ENCODE measurements at places on chromosomes 2 and 18.

DNA sequence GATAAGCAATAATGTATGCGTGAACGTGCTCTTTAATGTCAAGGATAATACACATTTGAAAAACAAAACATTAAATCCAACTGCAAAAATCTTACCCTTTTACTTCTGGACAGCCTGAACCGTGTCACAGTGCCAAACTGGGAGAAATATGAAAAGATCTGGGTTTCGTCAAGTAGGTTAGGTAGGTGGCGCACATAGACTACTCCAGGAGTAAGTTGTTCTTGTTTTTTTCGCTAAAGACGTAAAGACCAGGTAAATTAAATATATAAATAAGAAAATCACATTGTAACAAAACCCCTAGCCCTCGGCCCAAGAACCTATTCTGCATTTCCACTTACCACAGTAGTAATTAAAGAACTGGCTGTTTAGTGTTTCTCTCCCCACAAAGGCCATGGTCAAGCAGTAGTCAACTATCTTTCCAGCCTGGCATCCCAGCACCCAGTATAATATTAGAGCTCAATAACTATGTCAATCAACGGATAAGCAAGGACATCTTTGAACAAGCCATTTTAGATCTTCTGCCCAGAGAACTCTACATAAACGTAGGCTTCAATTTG lies 1.1 kb downstream of the NIFK start:
- peak; percentile 52 for DNase-seq

DNA sequence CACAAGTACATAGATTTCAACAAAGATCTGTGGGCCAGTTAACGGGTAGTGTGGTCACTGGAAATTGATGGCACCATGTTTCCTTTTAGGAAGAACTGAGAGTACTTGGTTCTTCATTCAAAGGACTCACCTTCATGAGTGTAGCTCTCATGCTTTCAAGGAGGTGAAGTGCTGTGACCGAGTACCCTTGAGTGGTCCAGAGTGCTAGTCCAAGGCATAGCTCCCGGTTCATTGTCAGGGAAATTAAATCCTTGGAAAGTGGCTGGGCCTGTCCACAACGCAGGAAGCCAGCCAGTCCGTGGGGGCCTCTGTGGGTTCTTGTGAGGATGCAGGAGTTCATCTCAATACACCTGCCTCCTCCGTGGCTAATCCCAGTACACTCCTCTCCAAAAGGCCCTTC lies 295.1 kb downstream of the GALR1 start:
- no peak for DNase-seq

- DNase-seq: no peak
Observed at GRCh38 chr18:56711708-56712445, 60.7 kb downstream of the WDR7 start.

- DNase-seq: peak; percentile 79
Observed at GRCh38 chr2:14256890-14257289, 375.6 kb upstream of the LRATD1 start.

DNA sequence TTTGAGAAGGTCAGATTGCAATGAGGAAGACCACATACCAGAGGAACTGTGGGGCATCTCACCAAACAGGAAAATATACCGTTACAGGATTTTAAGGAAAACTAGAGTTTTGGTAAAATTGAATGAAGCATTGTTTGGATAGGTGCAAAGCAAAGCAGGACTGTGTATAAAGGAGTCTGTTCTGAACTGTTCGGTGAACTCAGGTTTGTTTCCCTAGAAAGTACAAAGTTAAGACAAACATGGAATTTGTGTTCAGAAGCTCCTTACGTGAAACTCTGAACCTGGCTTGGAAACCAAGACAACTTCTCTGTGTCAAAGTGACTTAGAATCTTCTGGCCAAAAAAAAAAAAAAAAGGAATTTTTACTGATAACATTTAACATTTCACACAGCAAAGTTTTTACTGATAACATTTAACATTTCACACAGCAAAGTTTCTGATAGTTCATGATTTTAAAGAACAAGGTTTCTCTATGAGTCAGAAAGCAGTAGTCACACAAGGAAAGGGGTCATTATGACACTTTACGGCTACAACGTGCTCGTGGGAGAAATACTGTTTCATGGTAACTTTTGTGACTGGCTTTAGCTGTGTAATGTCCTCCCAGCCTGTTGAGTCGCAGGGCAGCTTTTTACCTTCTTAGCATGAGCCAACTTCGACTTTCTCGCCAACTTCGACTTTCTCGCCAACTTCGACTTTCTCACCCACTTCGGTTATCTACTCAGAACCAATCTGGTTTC lies 21.2 kb upstream of the TET3 start:
- DNase-seq: no peak

GRCh38 chr2:41400088-41400665 lies 647.6 kb upstream of the PKDCC start:
- DNase-seq: no peak

DNA sequence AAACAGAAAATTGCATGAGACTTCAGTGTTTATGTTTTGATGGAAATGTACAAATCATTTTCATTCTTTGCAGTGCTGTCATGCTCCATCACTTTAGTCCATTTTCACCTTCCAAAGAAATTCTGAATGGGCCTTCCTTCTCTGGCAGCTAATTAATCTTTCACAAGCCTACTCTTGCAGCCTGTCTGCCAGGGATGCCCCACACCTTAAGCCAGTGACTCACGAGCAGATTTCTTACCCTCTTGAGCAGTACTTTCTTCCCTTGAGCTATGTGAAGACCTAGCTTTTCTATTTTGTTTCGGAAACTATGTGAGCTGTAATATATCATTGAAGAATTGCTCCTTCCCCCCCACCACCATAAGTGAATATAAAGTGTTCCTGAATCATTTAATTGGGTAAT lies 404.3 kb upstream of the VWC2L start:
- DNase-seq: peak; percentile 87

DNA sequence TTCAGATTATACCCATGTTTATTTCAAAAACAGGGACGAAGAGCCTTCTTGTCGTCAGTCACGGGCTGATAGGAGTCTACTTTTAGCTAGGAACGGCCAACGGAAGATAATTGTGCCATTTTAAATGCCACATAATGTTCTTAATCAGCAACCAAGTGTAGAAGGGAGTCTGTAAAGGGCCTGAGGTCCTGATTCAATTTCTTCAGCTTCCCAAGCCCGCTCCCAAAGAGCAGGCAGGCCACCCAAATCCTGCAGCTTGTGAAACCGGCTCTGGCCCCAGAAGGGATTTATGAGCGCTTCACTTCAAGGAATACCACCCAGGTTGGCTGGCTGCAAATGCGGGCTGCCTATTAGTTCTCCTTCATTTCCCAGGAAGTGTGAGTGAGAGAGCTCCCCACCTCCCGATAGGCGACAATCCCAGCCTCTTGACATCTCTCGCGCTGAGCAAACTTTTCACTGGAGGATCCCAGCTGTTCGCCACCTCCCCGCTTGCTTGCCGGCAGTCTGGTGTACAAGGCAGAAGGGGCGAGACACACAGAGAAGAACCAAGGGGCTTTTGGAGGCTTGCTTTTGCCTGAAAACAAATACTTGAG lies 272.9 kb downstream of the CDH20 start:
- peak; percentile 41 for DNase-seq

DNA sequence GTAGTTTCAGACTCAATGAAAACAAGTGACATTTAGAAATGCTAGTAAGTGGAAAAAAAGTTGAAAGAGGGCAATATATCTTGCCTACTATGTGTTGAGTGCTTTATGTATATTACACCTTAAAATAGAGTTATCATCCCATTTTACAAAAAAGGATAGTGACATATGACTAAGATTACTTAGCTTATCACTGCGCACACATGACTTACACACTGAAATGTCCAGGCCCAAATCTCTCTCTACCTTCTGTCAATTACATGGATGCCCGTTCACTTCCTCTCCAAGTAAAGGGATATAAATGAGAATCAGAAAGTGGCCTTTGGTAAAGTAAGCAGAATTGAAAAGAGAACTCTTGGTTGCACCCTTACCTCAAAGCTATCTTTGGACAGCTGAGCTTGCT lies 3.6 kb upstream of the PARD3B start:
- DNase-seq: no peak

DNA sequence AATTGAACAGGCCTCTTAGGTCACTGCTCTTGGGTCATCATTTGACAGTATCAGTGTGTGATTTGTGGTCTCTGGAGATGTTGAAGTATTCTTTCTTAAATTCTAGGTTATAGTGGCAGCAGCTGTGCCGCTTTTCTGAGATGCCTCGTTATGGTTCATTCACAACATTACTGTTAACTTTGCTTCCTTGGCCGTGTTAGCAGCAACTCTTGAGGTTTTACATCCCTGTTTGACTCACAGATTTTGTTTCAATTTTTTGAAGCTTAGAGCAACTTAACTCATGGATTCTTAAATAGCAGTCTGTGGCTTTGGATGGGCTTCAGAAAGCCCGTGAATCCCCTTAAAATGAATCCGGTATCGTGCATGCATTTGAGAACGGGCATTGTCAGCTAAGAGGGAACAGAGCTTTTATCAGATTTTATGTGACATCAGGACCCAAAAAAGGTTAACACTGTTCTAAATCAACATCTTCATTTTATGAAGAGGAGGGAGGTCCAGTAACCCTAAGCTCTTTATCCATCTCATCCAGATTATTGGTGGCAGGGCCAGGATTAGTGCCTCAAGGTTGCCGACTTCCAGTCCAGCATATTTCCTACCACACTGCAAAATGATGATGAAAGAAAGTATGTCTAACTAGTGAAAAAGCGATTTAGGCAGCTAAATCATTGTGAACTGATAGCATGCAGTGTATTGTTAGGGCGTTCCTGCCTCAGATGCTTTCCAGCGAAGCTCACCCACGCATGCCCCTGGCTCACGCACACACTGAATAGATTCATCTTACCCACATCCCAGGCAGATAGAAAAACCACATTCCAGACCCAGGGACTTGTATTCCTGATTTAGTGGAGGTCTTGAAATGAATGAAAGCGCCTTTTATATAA lies 5.1 kb downstream of the TRIB2 start:
- no peak for DNase-seq

DNA sequence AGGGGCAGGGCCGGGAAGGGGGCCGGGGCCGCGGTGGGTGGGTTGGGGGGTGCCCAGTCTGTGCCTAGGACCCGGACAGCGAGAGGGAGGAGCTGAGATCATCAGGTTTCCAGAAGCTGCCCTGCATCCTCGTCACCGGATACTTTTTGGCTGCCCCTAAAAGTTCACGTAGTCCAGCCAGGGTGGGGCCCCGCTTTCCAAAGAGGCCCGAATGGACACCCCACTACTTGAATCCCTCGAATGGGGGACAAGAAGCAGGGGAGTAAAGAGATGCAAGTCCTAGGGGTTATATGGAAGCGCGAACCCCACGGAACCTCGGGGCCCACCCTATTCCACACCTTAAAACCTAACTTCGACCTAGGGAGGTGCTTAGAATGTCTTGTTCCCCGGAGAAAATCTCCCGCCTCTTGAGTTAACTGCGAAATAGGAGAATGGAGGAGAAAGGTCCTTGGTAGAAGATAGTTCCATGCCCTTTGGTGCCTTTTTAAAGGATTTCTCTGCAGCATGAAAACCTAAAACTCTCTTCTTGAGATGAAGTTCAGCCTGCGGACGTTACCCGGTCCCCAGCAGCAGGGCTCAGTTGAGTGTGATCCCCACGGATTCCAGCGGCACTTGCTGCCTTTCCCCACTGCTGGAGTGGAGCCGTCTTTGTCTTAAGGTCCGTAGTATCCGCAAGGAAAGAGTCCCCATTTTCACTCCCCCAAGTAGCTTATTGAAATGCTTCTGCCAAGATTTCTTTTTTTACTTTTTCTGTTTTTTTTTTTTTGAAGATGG lies 2.1 kb upstream of the RNF152 start:
- DNase-seq: no peak

DNA sequence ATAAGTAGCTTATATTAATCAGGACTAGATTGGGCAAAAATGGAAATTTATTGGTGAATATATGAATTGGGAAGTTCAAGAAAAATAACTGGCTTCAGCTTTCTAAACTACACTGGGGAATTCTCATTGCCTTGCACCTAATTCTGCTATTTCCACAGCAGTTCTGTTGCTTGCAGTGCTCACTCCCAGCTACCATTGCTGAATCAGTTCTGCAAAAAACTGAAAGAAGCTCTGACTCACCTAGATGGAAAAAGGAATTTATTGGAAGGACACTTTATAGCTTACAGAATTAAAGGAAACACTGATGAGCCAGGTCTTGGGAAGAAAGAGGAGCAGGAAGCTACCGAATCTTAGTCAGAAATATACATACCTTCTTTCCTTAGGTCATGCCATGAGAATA lies 60.3 kb upstream of the ACVR1 start:
- DNase-seq: peak; percentile 62

- DNase-seq: no peak
Observed at GRCh38 chr2:181357979-181358378, 99.2 kb upstream of the ITGA4 start.

DNA sequence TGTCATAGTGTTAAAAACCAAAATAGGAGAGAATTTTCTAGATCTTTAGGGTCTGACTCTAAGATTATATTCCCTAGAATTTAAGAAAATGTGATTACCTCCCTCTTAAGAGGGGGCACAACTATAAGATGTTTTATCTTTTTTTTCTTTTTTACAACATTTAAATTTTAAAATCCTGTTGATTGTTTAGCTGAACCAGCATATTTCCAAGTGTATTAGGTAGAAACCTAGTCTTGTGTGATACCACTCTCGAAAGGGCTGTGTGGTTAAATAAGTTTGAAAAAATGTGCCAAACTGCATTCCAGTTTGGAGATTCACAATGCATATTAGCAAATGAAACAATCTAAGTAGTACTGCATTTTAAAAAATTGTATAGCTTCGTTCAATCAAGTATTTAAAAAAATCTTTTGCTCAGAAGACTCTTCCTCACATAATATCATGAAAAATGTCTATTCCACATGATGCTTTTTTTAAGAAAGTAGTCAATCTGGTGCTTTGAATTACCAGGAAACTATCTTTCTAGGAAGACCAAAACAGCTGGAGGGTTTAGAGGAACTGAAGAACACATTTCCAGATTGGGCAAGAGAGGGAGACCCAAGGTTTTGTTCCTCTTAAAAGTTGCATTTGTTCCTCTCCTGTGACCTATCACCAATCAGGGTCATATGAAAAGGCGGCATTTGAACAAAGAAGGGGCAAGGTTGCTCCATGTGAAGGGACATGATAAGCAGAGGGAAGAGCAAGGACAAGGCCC lies 98.8 kb downstream of the DPP4 start:
- DNase-seq: peak; percentile 28

- DNase-seq: peak; percentile 53
Observed at GRCh38 chr2:24421668-24422067, 61.3 kb upstream of the ITSN2 start.

DNA sequence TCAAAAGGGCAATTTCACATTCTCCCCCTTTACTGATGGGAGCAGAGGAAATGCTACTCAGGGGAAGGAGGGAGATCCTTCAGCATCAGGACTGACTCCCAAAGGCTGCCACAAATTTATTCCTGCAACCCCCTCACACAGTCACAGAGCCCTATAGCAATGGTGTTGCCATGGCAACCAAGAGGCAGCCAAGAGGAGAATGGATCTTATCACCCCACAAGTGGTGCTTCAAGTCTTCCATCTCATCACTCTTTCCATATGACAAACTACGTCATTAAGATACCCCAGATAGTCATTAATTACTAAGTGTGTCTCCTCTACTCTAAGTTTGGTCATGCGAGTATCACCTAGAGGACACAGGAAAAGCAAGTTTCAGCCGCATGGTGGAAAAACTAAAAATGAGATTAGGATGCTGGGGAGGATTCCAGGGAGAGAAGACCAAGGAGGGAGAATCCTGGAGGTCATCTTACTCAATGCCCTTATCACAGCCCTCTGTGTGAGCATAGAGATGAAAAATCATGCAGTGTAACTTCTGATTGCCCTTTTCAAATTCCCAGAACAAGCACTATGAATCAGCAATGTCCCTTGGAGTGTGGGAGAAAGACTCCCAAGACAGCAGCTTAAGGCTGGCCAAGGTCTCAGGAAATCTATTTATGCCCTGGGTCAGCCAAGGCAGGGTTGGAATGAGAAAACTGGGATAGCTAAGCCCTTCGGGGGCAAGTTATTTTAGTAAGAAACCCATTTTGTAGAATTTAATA lies 885.7 kb upstream of the KLHL29 start:
- DNase-seq: no peak

All from epithelial cell of esophagus (primary cell).